Activated T-helper 2 cell treated with anti-CD3 and anti-CD28 coated beads, Interferon-gamma antibody, Interleukin-2, Interleukin-4, amounts not matched to agents 10 μg/mL and 5 μg/mL and 100 μg/mL, durations not matched to agents 14 hours and 24 hours and 36 hours (primary cell): ENCODE measurements at places on chromosomes 16 and 17. TPM values are rescaled to one million over a fixed set of nuclear protein-coding genes. Genes with fewer than 3 reads are reported as not detected.

DNA sequence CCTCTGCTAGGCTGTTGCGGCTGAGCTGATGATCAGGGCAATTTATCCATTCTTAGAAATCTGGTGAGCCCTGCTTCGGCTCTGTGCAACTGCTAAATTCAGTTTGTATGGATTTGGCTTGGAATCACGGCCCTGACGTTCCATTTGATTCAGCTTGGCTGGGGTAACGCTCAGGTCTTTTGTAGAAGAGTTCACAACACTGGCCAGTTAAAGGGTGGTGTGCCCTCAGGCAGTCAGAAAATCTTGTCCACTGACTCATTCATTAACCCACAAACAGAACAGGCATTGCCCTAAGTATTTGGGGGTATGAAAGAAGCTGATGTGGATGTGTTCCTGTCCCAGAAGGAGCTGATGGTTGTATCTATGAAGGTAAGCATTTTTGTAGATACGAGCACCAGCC, 53.9 kb downstream of the GNAO1 start:
- no peak overlapping the region for H3K27ac ChIP-seq
- DNase-seq = no peak
- H3K4me3 ChIP-seq = no peak overlapping the region
- peaks cover 2% of the 10 kb centered on the region for H3K4me1 ChIP-seq
- no peaks in the 10 kb centered on the region for H3K36me3 ChIP-seq

DNA sequence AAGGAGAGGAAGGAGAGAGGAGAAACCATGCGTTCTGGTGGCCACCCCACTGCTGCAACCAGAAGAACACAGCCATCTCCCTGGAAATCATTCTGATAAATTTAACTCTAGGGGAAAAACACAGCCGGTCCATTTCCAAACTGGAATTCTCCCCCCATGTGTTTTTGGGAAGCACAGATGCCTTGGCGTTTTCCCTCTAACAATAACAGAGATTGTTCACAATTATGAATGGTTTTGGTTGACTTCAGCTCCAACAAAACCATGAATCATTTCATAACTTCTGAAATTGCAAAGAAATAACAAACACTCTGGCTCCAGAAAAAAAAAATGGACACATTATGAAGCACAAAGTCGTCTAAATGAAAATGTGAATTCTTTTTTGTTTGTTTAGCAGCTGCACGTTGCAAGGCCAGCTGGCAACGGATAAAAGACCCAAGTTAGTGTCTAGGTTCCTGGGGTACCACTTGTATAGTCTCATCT, 46.2 kb downstream of the GNAO1 start:
- no peak for DNase-seq
- H3K4me1 ChIP-seq = no peaks in the 10 kb centered on the region
- H3K27ac ChIP-seq = no peak overlapping the region
- H3K4me3 ChIP-seq = no peak overlapping the region
- no peaks in the 10 kb centered on the region for H3K36me3 ChIP-seq

DNA sequence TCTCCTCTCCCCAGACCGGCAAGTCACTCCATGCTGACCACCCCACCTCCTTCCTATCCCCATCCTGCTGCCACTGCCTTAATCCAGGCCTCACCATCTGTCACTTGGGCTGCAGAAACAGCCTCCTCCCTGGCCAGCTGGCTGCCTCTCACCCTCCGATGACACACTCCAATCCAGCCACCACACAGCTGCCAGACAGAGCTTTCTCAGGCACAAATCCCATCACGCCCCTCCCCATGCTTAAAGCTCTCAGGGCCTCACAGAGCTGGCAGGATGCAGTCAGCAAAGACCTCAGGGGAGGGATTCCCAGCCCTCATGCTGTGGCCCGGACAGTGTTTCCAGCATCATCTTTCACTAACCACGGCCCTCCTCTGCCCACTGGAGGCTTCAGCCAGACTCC, 13.7 kb downstream of the CAMKK1 start:
- no peaks in the 10 kb centered on the region for H3K36me3 ChIP-seq
- no peaks in the 10 kb centered on the region for H3K27me3 ChIP-seq
- H3K27ac ChIP-seq = no peak overlapping the region
- no peak for DNase-seq
- H3K4me1 ChIP-seq = no peaks in the 10 kb centered on the region

- DNase-seq = no peak
- no peak overlapping the region for H3K27ac ChIP-seq
- no peaks in the 10 kb centered on the region for H3K36me3 ChIP-seq
- peaks cover 59% of the 10 kb centered on the region for H3K27me3 ChIP-seq
- H3K4me1 ChIP-seq = peaks cover 4% of the 10 kb centered on the region
These were observed 20.7 kb upstream of the SP2 start for GRCh38 chr17:47875011-47875985.

DNA sequence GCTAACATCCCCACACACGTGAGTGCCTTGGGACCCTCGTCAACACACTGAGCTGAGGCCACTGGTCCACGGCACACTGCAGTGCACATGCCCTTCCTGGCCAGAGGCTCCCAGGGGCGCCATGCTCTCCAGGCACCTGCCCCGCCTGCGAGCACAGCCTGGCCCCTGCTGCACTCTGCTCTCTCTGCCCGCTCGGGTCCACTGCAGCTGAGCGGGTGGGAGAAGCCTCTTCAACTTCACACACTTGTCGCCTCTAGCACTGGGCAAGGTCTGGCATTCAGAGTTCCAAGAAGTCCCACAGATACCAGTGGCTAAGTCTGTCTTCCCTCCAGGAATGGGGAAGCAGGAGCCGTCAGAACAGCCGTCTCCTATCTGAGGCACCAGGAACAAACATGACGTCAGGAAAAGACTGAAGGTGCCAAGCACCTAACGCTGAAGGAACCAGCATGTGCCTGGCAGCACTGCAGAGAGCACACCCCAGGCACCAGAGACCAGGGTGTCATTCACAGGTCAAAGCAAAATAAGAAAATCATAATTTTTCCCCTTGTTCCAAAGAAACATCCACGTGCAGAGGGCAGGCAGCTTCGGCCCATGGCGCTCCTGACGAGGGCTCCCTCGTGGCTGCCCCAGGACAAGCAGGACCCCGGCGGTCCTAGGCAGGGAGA, 82.9 kb downstream of the ZNF778 start:
- H3K4me1 ChIP-seq = peaks cover 17% of the 10 kb centered on the region
- H3K36me3 ChIP-seq = peaks cover 49% of the 10 kb centered on the region
- no peak for DNase-seq
- no peaks in the 10 kb centered on the region for H3K27me3 ChIP-seq

Gene KRT25
- not detected in 2 replicates for total RNA-seq

Gene KRTAP3-2
- not detected in 2 replicates for total RNA-seq

Gene KREMEN2
- 0.09 TPM in 1 of 2 replicates, not detected in the other for total RNA-seq

- no peaks in the 10 kb centered on the region for H3K36me3 ChIP-seq
- no peak overlapping the region for H3K4me3 ChIP-seq
- H3K27me3 ChIP-seq = no peaks in the 10 kb centered on the region
These were observed 66.2 kb downstream of the MYH13 start for GRCh38 chr17:10306585-10306984.

DNA sequence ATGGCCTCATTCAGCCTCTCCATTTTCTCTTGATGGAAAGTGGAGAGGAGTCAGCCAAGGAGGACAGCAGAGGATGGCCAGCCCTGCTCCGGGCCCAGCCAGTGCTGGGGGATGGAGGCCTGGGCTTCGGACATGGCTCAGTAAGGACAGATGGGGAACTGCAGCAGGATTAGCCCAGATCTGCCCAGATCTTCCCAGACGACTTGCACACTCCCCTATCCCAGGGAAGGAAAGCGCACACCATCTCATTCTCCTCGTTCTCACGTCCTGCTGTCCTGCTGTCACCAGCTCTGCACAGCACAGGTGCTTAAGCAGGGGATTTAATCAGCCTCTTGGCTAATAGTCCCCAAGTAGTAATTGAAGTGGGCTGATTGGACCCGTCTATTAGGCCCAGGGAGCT, 100.2 kb upstream of the SDK2 start:
- H3K27ac ChIP-seq = no peak overlapping the region
- H3K4me1 ChIP-seq = no peaks in the 10 kb centered on the region
- H3K36me3 ChIP-seq = no peaks in the 10 kb centered on the region
- no peaks in the 10 kb centered on the region for H3K27me3 ChIP-seq

DNA sequence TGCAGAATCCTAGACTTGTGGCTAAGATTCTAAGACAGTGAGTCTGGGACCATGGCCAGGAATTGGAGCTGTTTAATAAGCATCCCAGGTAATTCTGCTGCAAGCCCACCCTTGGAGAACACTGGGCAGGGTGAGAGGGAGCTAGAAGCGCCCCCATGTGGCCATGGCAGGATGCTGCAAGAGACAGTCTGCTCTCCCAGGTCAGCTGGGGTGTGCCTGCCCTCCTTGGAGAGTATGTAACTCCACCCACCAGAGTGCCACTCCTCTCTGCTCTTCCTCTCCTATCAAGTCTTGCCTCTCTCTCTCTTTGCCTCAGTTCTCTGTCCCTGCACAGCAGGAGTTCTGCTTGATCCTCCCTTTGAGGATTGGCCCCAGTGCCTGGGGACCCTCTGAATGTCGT, 14.9 kb downstream of the RCVRN start:
- H3K4me1 ChIP-seq = no peaks in the 10 kb centered on the region
- DNase-seq = no peak
- no peak overlapping the region for H3K27ac ChIP-seq
- H3K4me3 ChIP-seq = no peak overlapping the region
- no peaks in the 10 kb centered on the region for H3K27me3 ChIP-seq

Gene TPSG1
- total RNA-seq = not detected in 2 replicates

Gene SDR42E2
- 0.09 TPM in 1 of 2 replicates, not detected in the other for total RNA-seq

Gene ZNF624
- 2.8 and 4.9 TPM in 2 replicates for total RNA-seq
